ENCODE measurements at places on chromosomes 16 and 17. TPM values are rescaled to one million over a fixed set of nuclear protein-coding genes. Genes with fewer than 3 reads are reported as not detected.

The TBC1D3K gene
- total RNA-seq: not detected

The PPM1E gene
- total RNA-seq: 0.48 TPM

The GALR2 gene
- total RNA-seq: 4.2 TPM

The TNFRSF17 gene
- 2.1 TPM for total RNA-seq

The SDR42E2 gene
- not detected for total RNA-seq

The MT1X gene
- 157 TPM for total RNA-seq

The OR2C1 gene
- not detected for total RNA-seq

The ORC6 gene
- total RNA-seq: 3.5 TPM

The CDK5RAP3 gene
- total RNA-seq: 215 TPM

The MLLT6 gene
- total RNA-seq: 164 TPM

The SPATA32 gene
- 0.22 TPM for total RNA-seq
